ENCODE measurements at places on chromosomes 2 and 18.

- DNase-seq, result no peak
These were observed 204.8 kb downstream of the ANAPC1 start for GRCh38 chr2:111679202-111679601.

DNA sequence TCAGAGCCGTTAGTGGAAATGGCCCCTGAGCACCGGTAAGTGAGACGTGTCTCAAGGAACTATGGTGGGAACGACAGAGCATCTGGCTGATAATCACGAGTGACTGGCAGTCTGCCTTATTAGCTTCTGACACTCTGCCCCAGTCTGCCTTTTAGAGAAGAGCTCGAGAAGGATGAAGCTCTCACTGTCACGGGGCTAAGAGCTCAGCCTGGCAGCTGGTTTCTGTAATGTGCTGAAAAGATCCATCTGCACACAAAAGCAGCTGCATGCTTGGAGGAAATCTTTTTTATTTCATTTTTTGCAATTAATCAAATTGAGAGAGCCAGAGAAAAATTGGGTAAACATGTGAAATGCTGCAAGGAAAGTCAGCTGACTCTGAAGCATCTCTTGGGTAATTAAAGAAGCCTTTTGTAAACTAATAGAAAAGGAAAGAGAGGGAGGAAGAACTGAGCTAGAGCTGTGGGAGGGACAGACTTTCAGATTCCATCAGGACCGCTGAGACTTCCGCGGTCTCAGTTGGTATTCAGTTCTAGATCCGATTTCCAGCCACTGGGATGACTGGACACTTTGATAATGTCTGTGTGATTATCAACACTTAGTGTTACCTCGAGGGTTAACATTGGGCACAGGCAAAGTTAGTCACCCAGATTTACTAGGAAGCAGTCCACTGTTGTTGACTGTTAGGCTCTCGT, 24.4 kb downstream of the MBP start:
- no peak for DNase-seq

- no peak for DNase-seq
These were observed 11.0 kb downstream of the DYSF start for GRCh38 chr2:71464389-71464788.

DNA sequence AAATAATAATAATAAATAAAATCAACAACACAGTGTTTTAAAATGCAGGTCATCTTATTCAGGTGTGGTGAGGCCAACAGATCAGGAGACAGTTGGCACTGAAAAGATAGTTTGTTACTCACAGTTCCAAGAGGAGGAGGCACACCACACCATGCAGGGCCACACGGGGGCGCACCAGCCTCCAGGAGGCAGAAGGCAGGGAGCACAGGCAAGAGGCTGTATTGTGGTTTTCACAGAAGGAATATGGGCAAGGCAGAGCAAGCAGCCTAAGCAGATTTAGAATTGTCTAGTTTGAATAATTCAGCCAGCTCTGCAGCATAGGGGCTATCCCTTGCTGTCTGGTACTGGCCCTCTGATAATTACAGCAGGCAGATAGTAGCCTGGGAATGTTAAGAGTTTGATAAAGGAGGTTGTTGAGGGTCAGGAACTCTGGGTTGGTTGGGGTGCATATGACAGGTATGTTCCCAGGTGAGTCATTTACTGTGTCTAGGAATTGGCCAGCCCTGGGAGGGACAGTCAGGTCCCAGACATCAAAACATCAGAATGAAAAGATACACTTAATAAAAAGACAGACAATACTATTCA, 31.3 kb downstream of the KIAA2012 start:
- DNase-seq, result no peak

- DNase-seq, result no peak
These were observed 3.0 kb downstream of the GCC2 start for GRCh38 chr2:108451976-108452375.

- DNase-seq, result no peak
These were observed 401.6 kb upstream of the SMIM21 start for GRCh38 chr18:75829091-75829490.

- no peak for DNase-seq
These were observed 24.9 kb downstream of the FHL2 start for GRCh38 chr2:105373895-105374401.

DNA sequence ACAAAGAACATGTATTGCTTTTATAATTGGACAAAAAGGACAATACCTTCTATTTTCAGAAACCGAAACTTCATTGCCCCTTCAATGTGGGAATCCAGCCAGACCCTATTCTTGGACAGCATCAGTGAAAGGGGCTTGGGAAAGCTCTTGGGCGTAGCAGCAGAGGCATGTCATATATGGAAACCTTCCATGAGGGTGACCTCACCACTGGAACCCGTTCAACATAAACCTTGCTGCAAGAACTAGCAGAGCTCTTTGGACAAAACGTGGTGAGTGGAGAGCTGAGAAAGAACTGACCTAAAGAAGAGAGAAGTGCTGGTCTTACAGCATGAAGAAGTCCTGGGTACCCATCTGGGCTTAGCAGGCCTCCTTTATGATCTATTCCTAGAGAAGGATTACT, 22.7 kb upstream of the ACTG2 start:
- no peak for DNase-seq

DNA sequence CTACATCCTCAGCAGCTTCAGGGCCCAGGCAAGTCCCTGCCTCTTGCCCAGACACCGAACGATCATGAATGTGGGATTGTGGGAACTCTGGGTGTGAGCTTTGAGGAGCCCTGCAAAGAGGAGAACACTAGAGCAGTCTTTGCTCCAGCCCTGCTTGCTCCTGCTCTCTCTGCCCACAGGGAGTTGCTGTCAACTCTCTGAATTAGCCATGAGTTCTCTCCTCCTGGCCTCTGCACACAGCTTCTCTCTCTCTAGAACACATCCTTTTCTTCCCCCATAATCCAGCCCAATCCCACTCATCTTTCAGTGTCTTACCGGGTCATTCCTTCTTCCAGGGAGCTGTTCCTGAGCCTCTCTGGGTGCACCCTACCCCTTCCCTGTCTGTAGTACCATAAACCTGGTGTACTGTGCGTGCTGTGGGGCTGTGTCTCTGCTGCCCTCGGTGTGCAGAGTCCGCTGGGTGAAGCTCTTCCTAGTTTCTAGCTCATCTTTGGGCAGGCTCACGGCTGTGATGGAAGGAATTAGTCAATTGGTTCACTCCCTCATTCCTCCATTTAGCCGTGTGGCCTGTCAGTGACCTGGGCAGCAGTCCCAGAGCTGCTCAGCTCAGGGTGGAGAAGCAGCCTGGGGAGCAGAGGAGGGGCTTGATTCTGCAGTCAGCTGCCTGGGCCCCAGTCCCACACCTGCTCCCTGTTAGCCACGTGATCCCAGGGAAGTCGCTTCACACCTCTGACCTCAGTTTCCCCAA, 132.9 kb upstream of the HDAC4 start:
- no peak for DNase-seq

DNA sequence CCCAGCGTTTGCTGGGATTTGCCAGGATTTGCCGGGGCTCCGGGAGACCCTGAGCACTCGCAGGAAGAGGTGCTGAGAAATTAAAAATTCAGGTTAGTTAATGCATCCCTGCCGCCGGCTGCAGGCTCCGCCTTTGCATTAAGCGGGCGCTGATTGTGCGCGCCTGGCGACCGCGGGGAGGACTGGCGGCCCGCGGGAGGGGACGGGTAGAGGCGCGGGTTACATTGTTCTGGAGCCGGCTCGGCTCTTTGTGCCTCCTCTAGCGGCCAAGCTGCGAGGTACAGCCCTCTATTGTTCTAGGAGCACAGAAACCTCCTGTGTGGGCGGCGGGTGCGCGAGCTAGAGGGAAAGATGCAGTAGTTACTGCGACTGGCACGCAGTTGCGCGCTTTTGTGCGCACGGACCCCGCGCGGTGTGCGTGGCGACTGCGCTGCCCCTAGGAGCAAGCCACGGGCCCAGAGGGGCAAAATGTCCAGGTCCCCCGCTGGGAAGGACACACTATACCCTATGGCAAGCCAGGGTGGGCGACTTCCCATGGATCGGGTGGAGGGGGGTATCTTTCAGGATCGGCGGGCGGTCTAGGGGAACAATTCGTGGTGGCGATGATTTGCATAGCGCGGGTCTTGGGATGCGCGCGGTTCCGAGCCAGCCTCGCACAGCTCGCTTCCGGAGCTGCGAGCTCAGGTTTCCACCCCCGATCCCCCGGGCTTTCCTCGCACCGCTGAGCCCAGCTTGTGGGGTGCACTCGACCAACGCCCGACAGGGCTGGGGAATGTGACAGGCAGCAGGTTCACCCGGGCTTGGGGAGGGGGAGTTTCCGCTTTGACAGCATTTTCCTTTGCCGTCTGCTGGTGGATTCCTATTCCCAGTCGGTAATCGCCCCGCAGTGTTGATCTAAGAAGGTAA, 2.8 kb downstream of the ONECUT2 start:
- peak; percentile 13 for DNase-seq

DNA sequence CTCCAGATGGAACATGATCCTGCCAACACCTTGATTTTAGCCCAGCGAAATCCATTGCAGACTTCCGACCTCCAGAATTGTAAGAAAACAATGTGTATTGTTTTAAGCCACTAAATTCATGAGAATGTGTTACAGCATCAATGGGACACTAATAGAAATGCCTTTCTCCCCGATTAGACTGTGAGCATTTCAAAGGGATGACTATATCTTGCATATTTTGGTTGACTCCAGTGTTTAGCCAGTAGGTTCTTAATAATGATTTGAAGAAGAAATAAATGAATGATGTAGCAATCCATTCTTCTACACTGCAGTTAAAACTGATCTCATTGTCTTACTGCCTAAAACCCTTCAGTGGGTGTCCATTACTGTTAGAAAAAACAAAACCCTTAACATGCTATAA, 67.4 kb upstream of the ACVR1C start:
- DNase-seq, result no peak

DNA sequence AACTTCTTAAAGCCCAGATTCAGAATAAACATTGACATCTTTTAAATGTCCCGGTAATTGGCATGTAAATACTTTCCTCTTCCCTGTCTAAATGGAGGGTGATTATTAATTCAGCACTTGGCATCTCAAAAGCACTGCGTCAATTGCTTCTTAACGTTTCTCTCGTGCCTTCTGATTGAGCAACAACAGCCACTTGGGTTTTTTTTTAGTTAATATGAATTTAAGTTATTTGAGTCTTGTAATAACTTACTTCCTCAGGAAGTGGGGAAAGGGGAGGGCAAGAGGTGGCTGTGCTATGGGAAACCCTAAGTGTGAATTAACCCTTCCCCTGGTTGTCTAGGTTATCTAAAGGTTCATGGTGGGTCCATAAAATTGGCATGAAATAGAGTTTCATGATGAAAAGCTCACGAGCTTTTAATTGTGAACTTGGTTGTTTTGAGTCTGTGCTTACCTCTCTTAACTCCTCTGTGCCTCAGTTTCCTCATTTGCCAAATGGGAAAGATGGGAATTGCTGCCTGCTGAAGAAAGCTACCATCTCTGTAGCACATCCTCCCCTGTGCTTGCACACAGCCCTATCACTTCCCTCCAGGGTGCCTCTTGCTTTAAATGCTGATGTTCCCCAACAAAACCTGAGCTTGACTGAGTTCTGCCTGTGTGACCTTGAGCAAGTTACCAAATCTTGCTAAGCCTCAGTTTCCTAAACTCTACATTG, 126.3 kb upstream of the BCL2L11 start:
- no peak for DNase-seq

- DNase-seq, result no peak
These were observed 11.6 kb upstream of the IER3IP1 start for GRCh38 chr18:47187721-47188120.

- DNase-seq, result no peak
These were observed 114.6 kb upstream of the CD302 start for GRCh38 chr2:159912580-159912979.

- DNase-seq, result no peak
These were observed 95.4 kb downstream of the LAMA1 start for GRCh38 chr18:7021994-7022840.

GRCh38 chr2:135023886-135024485, 23.3 kb downstream of the MAP3K19 start:
- DNase-seq, result no peak

GRCh38 chr18:55608497-55608896, 20.5 kb upstream of the TCF4 start:
- no peak for DNase-seq

DNA sequence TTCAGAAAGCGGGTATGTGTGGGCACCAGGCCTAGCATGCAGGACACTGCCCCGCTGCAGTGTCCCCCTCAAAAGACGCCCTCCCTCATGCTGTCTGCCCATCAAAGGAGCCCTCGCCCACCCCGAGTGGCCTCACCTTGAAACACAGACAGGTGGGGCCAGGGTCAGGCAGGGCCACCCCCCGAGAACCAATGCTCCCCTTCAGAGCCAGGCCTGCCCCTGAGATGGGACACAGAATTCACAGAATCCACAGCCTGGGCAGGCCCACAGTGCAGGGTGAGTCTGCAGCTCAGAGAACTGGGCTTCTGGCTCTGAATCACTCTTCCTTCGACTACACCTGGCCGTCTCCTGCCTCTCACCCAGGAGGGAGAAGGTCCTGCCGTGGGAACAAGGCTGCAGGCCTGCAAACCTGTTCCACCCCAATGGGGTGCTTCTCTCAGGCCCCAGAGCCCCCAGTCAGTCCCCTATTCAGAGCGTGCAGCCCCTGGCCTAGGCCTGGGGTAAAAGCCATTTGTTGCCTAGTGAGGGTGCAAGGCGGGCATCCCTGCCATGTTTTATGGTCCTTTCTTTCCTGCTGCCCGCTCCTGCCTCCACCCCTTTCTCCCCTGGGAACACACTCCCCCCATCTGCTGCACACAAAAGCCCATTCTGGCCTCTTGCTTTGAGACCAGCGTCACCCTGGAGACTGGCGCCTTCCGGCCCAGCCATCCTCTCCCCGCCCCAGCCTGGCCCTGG, 11.3 kb upstream of the ARHGEF4 start:
- DNase-seq, result no peak

DNA sequence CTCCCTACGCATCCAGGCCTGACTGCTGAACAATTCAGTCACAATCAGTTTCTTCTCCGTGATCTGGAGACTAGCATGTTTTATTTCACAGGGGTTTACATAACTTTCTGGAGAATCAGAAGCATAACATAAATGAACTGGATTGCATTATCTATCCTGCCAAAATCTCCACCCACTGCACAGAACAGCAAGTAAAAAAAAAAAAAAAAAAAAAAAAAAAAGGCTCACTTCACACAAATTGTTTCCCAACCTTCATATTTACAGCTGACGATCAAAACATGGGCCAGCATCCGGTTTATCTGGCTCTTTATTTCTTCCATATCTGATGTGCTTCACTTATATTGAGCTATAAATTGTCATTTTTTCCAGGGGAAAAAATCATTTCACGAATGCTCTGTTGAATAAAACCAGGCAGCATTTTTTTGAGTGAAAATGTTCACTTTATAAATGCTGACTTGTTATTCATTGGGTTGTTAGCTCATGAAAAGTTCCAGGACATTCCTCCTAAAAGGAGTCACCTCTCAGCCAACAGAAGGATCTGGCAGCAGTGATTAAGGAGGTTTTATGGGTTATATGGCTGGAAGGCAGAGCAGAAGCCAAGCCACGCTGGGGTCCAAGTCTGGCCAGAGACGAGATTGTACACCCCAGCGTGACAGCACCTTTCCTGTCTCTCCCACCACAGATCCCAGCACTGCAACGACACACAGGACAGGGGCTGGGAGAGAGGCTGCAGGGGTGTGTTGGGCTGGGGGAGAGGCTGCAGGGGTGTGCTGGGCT, 51.2 kb upstream of the GLI2 start:
- DNase-seq, result no peak

Data from activated naive CD4-positive, alpha-beta T cell (primary cell).